Activated naive CD8-positive, alpha-beta T cell treated with anti-CD3 and anti-CD28 coated beads, Interleukin-2, amount 10 ng/mL, durations not matched to agents 7 days and 5 days (primary cell): ENCODE measurements at places on chromosomes 16 and 17.

GRCh38 chr16:3999479-4000325 is 116.5 kb downstream of the ADCY9 start:
- DNase-seq, result no peak
- no peaks in the 10 kb centered on the region for H3K36me3 ChIP-seq
- H3K27ac ChIP-seq, result no peak overlapping the region
- H3K4me1 ChIP-seq, result peaks cover 13% of the 10 kb centered on the region
- H3K27me3 ChIP-seq, result peaks cover 2% of the 10 kb centered on the region
- peak overlapping the region; percentile 55 for H3K4me3 ChIP-seq

DNA sequence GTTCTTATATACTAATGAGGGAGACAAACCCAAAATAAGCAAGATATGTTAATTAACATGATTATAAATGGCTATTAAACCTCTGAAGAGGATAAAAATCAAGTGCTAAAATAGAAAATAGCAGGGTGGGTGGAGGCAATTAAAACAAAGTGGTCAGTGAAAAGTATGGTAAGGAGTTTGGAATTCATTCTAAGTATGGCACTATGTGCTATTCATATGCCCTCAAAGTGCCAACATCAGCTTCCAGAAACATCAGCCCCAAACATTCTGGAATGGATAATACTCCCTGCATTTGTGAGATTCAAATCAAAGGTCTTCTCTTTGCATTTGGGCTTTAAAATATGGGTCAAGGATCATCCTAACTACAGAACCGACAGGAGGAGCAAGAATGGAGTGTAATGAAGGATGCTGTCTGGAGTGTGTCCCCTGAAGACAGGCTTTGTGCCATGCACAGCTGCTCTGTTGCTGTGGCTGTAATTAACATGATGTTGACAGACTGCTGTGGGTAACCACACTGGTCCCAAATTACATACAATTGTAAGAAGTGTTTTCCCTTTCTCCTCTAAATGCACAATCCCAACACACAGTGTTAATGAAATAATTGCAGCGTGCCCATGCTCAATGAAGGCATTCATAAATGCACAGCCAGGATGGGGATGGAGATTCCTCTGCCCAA is 93.1 kb downstream of the VAT1L start:
- H3K36me3 ChIP-seq, result no peaks in the 10 kb centered on the region
- H3K4me1 ChIP-seq, result no peaks in the 10 kb centered on the region

DNA sequence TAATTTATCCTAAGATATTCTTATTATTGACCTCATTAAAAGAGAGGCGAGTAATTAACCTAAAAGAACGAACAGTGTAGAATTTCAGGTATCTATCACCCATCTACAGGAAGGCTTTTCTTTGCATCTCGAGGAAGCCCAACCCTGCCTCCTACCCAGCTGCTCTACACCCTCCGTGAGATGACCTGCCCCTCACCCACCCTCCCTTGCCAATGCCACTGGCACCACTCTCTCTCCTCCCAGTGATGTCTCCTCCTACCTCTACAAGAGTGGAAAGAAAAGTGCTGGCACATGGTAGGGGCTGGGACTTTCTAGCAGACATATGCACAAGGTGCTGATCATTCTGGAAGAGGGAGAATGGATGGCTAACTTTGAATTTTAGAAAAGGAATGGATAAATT is 22.9 kb upstream of the FOXJ1 start:
- peaks cover 4% of the 10 kb centered on the region for H3K4me1 ChIP-seq
- no peak overlapping the region for H3K4me3 ChIP-seq
- H3K27me3 ChIP-seq, result no peaks in the 10 kb centered on the region
- H3K27ac ChIP-seq, result no peak overlapping the region

- H3K4me3 ChIP-seq, result no peak overlapping the region
- H3K27ac ChIP-seq, result no peak overlapping the region
- H3K36me3 ChIP-seq, result no peaks in the 10 kb centered on the region
- H3K27me3 ChIP-seq, result no peaks in the 10 kb centered on the region
- H3K4me1 ChIP-seq, result no peaks in the 10 kb centered on the region
- DNase-seq, result no peak
Observed at GRCh38 chr16:5756969-5757368, 659.4 kb upstream of the EEF2KMT start.

GRCh38 chr16:88940862-88941817 is 35.9 kb downstream of the CBFA2T3 start:
- H3K36me3 ChIP-seq, result no peaks in the 10 kb centered on the region
- no peak overlapping the region for H3K27ac ChIP-seq
- H3K4me3 ChIP-seq, result no peak overlapping the region
- no peak for DNase-seq
- peaks cover 53% of the 10 kb centered on the region for H3K27me3 ChIP-seq
- H3K4me1 ChIP-seq, result peaks cover 5% of the 10 kb centered on the region

GRCh38 chr16:88807626-88808453 is 3.9 kb downstream of the APRT start:
- H3K27me3 ChIP-seq, result no peaks in the 10 kb centered on the region
- DNase-seq, result no peak
- peak overlapping the region; percentile 19 for H3K4me3 ChIP-seq
- peaks cover 14% of the 10 kb centered on the region for H3K4me1 ChIP-seq
- H3K27ac ChIP-seq, result peak overlapping the region; percentile 60
- peaks cover 14% of the 10 kb centered on the region for H3K36me3 ChIP-seq

DNA sequence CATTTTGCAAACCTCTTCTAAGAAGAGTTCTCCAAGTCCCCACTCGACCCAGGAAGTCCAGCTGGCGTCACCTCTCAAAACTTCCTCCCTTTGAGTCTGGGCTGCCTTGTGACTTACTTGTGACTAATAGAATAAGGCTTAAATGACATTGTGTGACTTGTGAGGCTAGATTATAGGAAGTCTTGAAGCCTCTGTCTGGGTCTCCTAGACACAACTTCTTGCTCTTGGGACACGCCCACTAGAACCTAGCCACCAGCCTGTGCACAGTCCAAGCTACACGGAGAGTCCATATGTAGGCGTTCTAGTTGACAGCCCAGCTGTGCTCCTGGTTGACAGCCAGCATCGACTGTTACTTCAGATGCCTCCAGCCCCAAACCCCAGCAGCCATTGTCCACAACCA is 66.7 kb upstream of the TANC2 start:
- no peak overlapping the region for H3K4me3 ChIP-seq
- H3K27me3 ChIP-seq, result no peaks in the 10 kb centered on the region
- no peaks in the 10 kb centered on the region for H3K36me3 ChIP-seq
- no peaks in the 10 kb centered on the region for H3K4me1 ChIP-seq
- no peak overlapping the region for H3K27ac ChIP-seq

- no peak overlapping the region for H3K27ac ChIP-seq
- peaks cover 3% of the 10 kb centered on the region for H3K36me3 ChIP-seq
- DNase-seq, result no peak
- peaks cover 2% of the 10 kb centered on the region for H3K27me3 ChIP-seq
- no peak overlapping the region for H3K4me3 ChIP-seq
Observed at GRCh38 chr16:72301523-72302236, 129.7 kb upstream of the PMFBP1 start.

DNA sequence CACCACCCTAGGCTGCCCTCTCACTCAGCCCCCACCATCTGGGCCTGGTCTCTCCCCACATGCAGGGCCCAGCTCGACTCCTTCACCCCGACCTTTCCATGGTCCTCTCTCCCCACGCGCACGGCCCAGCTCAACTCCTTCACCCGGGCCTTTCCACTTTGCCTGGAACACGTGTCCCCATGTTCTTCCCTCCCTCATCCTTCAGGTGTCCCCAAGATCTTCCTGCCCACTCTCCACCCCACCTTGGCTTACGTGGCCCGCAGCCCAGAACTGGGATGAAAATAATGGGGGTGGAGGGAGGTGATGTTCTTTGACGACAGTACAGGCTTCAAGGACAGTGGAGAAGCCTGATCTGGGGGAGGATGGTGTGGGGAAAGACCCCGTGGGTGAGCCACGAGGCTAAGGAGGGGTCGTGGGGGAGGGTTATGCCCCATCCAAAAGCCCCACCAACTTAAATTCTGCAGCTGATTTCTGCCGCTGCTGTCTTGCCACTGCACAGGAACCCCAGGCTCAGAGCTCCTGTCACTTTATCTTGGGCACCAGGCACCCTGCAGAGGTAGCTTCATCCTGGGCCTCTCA is 9.9 kb upstream of the MEAK7 start:
- peak overlapping the region; percentile 77 for H3K4me3 ChIP-seq
- no peaks in the 10 kb centered on the region for H3K27me3 ChIP-seq
- H3K4me1 ChIP-seq, result peaks cover 75% of the 10 kb centered on the region
- DNase-seq, result no peak
- H3K36me3 ChIP-seq, result peaks cover 43% of the 10 kb centered on the region
- H3K27ac ChIP-seq, result peak overlapping the region; percentile 98

GRCh38 chr17:1058423-1059130 is 61.6 kb downstream of the TIMM22 start:
- peaks cover 22% of the 10 kb centered on the region for H3K36me3 ChIP-seq
- H3K4me1 ChIP-seq, result no peaks in the 10 kb centered on the region

DNA sequence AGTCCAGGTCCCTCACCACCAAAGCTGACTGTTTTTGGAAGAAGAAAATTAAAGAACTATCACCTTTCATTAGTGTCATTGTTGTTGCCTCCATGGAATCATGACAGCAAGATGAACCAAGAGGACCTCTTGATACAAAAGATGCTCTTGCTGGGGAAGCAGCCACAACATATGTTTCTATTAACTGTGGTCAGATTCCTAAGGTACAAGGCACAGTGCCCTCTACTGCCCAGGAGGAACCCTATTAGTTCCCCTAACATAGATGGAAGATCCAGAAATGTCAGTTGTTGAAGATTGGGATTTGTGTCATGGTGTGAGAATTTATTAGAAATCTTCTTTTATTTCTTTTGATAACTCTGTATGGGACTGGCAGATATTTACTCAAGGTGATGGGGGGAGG is 188.2 kb upstream of the ANKFN1 start:
- H3K27ac ChIP-seq, result no peak overlapping the region
- no peaks in the 10 kb centered on the region for H3K4me1 ChIP-seq
- H3K36me3 ChIP-seq, result no peaks in the 10 kb centered on the region
- no peak overlapping the region for H3K4me3 ChIP-seq

- no peak overlapping the region for H3K27ac ChIP-seq
- H3K4me1 ChIP-seq, result peaks cover 22% of the 10 kb centered on the region
- peaks cover 29% of the 10 kb centered on the region for H3K36me3 ChIP-seq
- H3K27me3 ChIP-seq, result no peaks in the 10 kb centered on the region
- no peak overlapping the region for H3K4me3 ChIP-seq
Observed at GRCh38 chr16:23521037-23521743, 10.9 kb upstream of the GGA2 start.

DNA sequence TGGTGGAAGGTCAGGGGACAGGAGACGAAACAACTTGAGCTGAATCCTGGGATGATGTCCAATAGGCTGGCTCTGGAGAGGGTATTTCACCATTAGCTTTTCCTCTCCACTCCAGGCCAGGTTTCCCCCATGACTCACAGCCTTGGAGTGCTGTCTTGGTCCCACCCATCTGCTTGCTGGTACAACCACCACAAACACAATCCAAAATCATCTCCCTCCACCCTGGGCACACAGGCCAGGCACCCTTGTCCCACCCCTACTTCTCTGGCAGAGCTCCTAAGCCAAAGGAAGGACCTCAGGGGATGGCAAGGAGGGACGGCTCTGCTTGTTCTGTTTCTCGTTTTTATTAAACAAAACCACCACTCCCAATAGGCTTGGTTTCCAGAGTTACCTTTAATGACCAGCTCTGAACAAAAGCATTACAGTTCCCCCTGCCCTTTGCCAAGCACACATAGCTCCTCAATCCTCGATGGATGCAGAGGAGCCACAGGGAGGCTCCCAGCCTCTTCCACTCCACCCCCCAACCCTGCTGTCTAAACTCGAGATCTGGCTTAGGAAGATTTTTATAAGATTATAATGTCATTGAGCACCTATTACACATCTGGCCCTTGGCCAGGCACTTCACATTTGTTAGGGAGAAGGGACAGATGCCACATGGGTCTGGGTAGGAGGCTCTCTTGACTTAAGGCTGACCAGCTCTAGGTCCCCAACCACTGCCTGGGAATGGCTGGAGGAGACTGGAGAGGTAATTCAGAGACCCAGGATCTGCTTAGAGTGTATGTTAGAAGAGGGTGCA is 13.3 kb downstream of the CAVIN1 start:
- peaks cover 13% of the 10 kb centered on the region for H3K4me1 ChIP-seq
- H3K36me3 ChIP-seq, result no peaks in the 10 kb centered on the region
- no peak for DNase-seq
- H3K27me3 ChIP-seq, result no peaks in the 10 kb centered on the region

GRCh38 chr17:64457156-64457555 is 8.2 kb downstream of the MILR1 start:
- DNase-seq, result no peak
- no peaks in the 10 kb centered on the region for H3K27me3 ChIP-seq
- peaks cover 18% of the 10 kb centered on the region for H3K4me1 ChIP-seq

- peaks cover 32% of the 10 kb centered on the region for H3K27me3 ChIP-seq
- H3K4me3 ChIP-seq, result peak overlapping the region; percentile 39
- DNase-seq, result peak; percentile 71
- H3K27ac ChIP-seq, result no peak overlapping the region
Observed at GRCh38 chr17:38674014-38674748, 576 bp downstream of the EPOP start.

- H3K27ac ChIP-seq, result no peak overlapping the region
- no peaks in the 10 kb centered on the region for H3K36me3 ChIP-seq
- no peak for DNase-seq
- H3K4me1 ChIP-seq, result no peaks in the 10 kb centered on the region
Observed at GRCh38 chr16:13453938-13454553, 465.9 kb upstream of the ERCC4 start.

DNA sequence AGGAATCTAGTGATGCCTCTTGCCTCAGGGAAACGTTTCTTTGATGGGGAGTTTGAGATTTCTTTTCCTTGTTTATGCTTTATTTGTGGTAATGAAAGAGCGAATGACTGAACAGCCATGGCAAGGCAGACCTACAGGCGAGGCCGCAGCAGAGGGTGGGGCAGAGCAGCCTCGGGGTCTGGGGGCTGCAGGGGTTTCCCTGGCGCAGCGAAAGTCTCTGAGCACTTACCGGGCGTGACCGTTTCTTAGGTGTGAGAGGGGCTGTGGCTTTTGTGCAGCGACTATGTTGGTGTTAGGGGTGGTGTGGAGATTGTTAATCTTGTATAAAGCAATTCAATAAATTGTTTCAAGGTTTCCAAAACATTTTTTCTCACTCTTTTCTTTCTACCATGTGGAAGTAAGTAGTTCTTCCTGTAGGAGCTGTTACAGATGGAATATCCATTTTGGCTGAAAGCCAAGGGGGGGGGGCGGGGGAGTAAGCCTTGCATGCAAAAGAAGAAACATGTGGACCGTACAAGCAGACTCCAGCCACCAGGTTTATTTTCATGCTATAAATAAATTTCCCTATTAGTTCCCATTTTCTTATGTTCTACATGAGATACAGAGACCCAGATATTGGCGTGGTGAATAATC is 34.8 kb downstream of the UBN1 start:
- DNase-seq, result no peak
- peaks cover 2% of the 10 kb centered on the region for H3K4me1 ChIP-seq
- H3K27me3 ChIP-seq, result no peaks in the 10 kb centered on the region
- H3K27ac ChIP-seq, result no peak overlapping the region
- H3K4me3 ChIP-seq, result no peak overlapping the region
